ENCODE measurements at places on chromosomes 13 and 19.

DNA sequence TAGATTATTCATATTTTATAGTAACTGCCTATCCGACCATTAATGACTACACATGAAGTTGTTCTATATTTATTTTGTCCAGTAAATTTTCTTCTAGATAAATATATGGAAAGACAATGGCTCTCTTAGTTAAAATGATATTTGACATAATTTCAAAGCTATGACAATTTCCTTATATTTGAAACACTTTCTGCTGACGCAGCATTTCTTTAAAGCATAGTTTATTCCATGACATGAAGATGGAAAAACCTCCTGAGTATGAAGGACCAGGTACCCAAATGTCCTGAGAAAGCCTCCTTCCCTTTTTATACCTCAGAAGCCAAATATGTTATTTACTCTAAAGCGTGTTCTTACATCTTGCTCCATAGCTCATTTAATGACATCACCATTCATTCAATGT lies 831.6 kb downstream of the EFNB2 start:
- no peak for DNase-seq

DNA sequence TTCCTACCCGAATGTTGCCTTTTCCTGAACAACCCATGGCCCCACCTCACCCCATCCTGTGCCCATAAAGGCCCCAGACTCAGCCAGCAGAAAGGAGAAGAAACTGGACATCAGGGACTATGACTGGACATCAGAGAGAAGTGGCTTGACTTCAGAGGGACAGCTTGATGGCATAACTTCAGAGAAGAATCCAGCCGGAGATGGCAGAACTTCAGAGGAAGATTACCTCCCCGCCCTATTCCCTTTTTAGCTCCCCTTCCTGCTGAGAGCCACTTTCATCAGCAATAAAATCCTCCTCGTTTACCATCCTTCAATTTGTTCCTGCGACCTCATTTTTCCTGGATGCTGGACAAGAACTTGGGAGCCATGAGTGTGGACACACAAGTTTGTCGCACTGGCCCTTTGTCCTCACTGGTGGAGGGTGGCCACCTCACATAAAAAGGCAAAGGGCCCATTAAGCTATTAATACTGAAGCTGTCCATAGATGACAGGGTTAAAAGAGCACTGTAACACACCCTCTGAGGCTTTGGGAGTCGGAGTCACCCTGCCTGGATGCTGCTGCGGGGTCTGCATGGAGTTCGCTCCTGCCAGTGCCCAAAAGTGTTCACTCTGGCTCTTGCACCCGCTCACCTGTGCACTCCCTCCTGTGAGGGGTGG lies 260.4 kb downstream of the SLITRK1 start:
- DNase-seq, result no peak

DNA sequence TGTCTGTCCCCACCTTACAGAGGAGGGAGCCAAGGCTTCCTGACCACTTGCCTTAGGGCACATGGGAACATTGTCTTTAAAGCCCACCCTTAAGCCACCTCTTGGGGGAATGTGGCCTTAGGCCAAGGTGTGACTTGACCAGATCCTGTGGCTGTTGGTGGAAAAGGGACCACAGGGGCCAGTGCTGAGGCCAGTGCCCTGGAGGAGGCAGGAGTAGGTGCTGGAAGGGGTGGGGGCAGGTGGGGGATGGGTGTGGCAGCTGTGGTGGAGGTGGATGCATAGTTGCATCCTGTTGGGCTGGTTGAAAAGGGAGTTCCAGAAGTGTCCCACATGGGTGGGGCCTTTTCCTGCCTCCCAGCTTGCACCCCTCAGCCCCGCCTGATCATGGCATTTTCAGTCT lies 44.8 kb downstream of the DNM2 start:
- no peak for DNase-seq

- DNase-seq, result no peak
Measured at GRCh38 chr19:11421371-11422098, 2.4 kb upstream of the RGL3 start.

GRCh38 chr13:51620165-51620983 lies 36.1 kb downstream of the WDFY2 start:
- DNase-seq, result no peak

GRCh38 chr13:30138511-30138910 lies 168.8 kb downstream of the KATNAL1 start:
- DNase-seq, result no peak

DNA sequence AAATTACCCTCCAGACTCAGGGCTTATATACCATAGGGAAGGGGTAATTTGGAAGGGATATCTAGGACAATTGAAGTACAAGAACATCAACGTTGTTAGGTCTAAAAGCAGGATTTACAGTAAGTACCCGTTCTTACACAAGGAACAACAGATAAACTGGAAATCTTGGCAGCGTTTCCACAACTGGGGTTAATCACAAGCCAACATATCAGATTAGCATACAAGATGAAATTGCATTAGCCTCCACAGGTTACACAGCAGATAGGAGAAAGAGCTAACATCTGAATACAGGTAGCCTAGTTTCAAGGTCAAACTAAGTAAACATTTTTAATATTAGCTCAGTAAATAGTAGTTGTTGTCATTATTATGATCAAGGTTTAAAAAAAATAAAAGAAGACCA lies 1214.0 kb upstream of the PCDH20 start:
- DNase-seq, result no peak

- DNase-seq, result no peak
Measured at GRCh38 chr19:15840833-15841232, 25.4 kb upstream of the OR10H1 start.

DNA sequence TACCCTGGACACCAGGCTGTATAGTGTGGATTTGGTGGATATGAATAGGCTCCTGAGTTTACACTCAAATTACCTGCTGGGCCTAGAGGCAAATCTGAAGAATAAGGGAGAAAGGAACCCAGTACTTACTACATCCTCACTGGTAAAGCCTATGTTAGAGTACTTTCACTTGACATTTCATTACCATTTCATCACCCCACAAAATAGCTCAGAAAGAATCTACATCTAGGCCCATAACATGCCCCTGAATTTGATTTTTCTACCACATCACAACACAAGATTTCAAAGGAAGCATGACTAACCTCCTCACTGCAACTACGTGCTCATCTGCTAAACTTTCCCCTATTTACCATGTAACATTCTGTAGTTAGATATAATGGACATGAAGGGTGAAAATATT lies 43.3 kb downstream of the VWA8 start:
- DNase-seq, result no peak

- no peak for DNase-seq
Measured at GRCh38 chr13:44921931-44922758, 67.1 kb downstream of the NUFIP1 start.

- DNase-seq, result no peak
Measured at GRCh38 chr19:45446944-45447343, 20.9 kb upstream of the FOSB start.

DNA sequence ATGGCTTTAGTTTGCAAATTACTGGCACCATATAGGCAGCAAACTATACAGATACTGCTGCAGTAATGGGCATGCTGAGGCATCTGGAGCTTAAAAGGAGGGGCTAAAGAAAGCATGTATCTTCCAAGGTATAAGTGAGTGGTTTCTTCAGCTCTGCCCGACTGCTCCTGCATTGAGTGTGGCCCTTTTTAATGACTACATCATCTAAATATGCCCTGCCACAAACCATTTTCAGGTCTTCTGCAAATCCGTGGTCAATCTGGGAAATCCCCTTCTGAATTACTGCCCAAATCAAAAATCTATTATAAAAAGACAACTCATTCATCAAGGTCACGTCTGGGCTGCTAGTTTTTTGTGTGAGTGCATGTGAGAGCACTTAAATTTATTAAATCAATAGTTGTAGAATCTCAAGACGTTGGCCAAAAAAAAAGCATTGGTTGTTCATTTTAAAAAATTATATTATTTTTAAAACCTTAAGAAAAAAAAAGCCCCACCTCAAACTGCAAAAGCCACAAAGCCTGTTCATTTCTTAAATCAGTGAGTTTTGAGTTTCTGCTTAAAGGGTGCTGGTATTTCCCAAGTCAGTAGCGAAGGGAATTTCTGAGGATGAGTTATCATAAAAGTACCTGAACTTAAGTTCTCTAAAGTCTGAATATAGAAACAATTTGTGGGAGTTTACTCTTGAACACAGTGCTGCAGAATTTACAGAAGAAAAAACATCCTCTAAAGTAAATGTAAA lies 16.3 kb downstream of the LCP1 start:
- DNase-seq, result no peak

- DNase-seq, result no peak
Measured at GRCh38 chr19:3096267-3096901, 2.2 kb downstream of the GNA11 start.

DNA sequence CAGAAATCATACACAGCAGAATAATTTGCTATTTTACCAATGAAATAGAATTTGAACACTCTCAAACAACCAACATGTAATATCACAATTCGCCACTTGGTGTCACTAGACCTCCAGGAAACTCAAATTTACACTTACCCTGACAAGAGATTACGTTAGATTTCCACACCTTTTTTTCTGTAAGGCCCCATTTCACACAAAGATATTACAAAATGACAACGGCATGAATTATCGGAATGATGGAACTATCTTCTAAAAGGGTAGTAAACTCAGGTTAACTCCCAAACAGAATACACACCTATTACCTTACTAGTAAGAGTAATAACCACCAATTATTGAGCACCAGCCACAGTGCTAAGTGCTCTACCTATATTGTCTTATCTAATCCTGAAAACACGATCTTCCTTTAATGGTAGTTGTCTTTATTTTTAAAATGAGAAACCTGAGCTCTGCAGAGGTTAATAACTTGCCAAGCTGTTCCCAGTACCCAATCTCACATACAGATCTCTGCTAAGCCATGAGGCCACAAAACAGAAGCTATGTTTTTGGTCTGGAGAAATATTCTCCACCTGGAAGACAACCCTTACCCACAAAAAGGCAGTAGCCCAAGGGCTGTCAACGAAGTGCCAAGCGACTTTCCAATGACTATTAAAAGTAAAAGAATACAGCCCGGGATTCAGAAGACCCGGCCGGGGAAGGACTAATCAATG lies 152.4 kb downstream of the DCLK1 start:
- no peak for DNase-seq

DNA sequence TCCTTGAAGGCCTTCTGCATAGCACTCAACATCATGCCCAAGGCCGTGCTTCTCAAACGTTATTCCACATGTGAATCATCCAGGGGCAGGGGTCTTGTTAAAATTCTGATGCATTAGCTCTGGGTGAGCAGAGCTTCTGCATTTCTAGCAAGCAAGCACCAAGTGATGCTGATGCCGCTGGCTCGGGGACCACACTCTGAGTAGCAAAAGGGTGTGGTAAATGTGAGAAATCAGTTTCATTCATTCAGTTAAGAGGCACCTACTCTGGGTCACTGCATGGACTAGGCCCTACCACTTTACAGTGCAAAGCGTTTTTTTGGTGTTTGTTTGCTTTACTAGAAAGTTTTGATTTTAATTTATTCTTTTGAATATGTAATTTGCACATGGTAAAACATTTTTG lies 7.2 kb downstream of the KRTDAP start:
- DNase-seq, result no peak

DNA sequence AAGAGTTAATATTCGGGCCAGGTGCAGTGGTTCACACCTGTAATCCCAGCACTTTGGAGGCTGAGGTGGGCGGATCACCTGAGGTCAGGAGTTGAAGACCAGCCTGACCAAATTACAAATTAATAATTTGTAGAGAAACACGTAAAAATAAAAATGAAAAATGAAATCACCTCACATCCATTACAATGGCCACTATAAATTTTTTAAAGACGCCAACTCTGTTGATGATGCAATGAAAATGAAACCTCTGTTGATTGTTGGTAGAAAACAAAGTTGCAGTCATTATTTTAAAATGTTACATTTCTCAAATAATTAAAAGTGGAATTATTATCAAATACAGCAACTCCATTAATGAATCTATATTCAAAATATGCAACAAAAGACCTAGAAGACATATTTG lies 26.8 kb downstream of the ZNF100 start:
- no peak for DNase-seq

DNA sequence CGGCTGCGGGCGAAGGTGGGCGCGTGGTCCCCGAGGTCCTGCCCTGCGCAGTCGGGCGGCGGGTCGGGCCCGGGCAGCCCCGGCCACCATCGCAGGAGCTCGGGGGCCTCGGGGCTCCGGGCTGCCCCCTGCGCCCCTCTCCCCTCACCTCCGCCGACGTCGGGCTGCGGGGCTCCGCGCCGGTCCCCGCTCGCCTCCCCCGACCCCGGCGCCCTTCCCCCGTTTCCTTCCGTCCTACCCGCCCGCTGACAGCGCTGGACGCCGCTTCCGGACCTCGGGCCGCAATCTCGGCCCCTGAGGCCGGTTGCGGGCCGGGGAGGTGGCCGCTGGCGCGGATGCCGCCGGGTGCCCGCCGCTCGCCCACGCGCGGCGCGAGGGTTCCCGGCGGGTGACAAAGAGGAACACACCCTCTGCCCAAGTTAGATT lies 720 bp downstream of the FARP1 start:
- no peak for DNase-seq

DNA sequence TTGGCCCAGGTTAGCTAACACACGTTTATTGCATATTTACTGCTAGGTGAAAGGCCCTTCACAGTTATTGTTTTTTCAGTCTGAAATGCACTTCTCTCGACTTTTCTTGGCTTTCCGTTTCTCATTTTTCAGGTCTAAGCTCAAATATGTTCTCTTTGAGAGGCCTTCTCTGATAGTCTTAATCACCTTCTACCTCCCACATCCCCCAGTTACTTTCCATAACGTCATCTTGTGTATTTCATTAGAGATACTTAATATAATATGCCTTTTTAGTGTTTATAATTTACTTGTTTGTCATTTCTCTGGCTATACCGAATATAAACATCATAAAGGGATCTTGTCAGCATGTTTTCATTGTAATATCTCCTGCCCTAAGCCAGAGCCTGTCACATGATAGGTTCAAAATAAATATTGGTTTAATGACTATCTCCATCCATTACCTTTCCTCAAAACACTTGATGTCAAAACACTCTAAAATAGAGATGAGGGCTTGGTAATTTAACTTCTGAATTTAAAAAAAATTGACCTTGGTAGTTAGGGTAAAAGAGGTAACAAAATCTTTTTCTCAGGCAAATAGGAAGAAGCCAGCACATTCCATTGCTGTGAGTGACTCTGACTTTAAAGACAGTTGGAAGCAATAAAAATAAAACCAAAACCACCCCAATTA lies 168.6 kb upstream of the RFC3 start:
- DNase-seq, result no peak

DNA sequence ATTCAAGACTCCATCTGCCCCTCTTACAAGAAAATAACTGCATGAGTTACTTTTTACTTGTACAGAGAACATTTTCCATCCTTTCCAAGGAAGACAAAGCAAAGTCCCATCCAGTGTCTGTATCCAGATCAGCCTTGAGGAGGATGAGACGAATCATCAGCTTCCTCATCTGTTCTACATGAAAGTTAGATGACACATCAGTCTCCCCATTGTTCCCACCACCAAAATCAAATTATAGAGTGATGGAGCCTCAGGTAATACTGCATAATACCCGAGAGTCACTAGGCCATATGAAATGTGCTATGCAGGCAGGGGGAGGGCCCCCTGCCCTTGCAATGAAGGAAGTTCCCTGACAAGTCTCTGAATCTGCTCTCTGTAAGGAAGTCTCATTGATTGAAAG lies 1244.6 kb upstream of the SLC10A2 start:
- no peak for DNase-seq

Data from stimulated activated CD4-positive, alpha-beta T cell treated with anti-CD3 and anti-CD28 coated beads, Interleukin-15, amount 100 ng/mL, for 1 hour (primary cell).